Stimulated activated CD4-positive, alpha-beta T cell treated with anti-CD3 and anti-CD28 coated beads, Interleukin-1b, Interleukin-23, amount 100 ng/mL, for 24 hours (primary cell): ENCODE measurements at places on chromosomes 11 and 22.

DNA sequence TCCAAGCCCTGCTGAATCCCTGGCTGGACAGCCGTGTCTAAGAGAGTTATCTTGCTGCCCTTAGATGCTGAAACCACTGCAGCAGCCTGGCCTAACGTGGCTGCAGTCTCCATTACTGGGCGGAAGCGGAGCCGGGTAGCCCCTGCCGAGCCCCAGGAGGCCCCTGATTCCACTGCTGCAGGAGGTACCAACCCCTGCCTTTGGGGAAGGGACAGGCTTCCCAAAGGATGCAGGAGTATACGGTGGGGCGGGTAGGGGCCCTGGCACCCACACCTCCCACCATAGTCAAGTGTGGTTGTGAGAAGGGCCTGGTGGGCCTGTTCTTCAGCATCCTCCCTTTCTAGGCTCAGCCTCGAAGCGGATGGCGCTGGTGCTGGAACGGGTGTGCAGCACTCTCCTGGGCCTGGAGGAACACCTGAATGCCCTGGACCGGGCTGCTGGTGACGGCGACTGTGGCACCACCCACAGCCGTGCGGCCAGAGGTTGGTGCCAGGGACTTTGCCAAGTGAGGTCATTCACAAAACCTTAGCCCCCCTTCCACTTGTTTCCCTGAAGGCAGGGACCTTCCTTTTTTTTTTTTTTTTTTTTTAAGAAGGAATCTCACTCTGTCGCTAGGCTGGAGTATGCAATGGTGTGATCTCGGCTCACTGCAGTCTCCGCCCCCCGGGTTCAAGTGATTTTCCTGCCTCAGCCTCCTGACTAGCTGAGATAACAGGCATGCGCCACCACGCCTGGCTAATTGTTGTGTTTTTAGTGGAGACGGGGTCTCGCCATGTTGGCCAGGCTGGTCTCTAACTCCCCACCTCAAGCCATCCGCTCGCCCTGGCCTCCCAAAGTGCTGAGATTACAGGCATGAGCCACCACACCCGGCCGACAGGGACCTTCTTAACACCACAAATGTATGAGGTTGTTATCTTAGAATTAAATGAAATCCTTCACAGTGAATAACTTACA is 11.0 kb downstream of the TKFC start:
- DNase-seq = no peak

DNA sequence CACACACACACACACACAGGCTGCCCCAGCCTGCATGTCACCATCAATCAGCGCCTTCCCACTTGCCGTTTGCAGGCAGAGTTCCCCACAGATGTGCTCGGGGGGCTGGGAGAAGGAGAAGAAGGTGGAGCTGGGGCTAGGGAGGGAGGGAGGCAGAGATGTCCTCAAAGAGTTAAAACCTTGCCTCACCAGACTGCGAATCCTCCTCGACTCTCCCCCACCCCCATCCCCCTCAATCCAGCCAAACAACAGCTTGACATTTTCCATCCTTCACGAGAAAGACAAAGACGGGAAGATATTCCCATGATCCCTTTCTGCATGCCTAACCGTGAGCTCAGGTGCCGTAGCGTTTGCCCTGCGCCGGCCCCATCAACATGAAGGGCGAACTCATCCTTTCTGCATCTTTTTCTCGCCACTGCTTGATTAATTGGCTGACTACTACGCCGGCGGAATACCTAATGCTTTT is 365.5 kb downstream of the MIAT start:
- DNase-seq = no peak

GRCh38 chr11:128232588-128232987 is 354.8 kb downstream of the ETS1 start:
- peak; percentile 63 for DNase-seq

DNA sequence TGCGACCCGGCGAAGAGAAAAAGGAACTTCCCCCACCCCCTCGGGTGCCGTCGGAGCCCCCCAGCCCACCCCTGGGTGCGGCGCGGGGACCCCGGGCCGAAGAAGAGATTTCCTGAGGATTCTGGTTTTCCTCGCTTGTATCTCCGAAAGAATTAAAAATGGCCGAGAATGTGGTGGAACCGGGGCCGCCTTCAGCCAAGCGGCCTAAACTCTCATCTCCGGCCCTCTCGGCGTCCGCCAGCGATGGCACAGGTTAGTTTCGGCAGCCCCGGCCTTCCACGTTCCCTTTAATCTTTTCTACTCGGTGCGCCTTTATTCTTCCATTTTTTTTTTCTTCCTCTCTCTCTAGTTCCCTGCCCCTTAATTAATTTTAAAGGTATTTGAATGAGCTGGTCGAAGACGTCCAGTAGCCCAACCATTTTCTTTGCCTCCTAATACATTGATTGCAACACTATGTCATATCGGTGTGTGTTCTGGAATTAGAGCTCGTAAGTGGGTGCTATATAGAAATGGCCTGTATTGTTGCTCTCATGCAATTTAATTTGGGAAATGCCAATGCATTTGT is 537 bp downstream of the EP300 start:
- DNase-seq = no peak
